NCI-H1092 treated with DMSO at 0.1 percent for 48 hours (cell line): ENCODE measurements at places on chromosomes 2 and 18.
A peak's percentile ranks its signal among the peaks of the same experiment; 100 is the strongest.

DNA sequence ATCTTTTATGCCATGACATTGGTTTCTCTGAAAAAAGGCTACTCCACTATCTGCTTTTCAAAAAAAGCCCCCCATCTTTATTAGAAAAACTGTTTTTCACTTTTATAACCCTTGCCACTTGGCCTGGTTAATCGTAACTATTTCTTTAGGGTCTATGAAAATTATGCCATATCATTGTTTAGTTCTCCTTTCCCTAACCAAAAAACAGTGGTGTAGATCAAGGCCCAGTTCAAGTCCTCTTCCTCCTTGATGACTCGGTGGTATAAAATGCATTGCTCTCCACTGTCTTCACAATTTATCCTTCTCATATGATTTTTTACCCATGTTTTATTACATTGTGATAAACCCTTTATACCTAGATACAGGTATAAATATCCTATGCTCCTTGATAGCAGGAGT lies 205.5 kb downstream of the ZNF521 start:
- DNase-seq = no peak

GRCh38 chr18:43130716-43131260 lies 15.3 kb upstream of the RIT2 start:
- DNase-seq = no peak

DNA sequence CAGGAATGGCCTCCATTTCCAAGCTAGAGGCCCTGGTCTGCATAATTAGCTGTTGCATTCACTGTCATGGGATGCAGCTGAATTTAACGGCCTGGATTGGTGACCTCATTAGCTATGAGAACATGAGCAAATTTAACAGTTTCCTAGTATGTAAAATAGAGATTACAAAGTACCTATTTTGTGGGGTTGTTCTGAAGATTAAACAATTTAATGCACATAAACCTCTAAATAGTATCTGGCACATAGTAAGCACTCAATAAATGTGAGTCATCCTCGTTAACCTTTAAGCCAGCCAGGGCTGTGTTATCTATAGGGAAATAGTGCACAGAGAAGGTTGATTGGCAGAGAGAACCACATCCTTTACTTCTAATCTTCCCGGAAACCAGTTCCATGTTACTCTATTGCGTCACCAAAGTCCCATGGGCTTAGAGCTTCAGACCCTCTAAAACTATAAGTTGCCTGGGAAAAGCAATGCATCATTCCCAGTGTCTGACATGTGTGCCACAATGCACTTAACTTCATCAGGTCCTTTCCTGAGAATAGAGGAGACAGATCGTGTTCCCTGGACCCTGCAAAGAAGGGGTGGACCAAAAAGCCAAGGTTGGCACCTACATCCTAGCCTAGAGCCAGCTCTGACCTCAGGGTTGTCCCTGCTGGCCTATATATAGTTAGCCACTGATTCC lies 196.5 kb downstream of the LNPK start:
- DNase-seq = no peak

GRCh38 chr2:96342085-96342484 lies 6.5 kb downstream of the NCAPH start:
- no peak for DNase-seq

DNA sequence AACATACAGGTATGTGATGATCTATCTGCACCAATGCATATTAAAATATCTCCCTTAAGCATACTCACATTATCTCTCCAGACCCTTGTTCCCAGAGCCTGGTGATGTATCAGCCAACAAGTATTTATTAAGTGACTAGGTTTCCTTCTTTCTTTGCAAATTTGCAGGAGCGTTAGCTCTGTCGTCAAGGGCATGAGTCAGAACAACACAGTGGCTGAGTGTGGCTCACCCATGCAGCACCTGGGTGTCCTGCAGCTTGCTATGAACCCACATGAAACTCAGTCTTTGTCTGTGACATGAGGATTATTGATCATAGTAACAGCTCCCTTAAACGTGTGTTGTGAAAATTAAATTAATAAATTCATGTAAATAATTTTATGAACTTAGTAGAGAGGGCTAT lies 96.6 kb downstream of the PIEZO2 start:
- DNase-seq = no peak

DNA sequence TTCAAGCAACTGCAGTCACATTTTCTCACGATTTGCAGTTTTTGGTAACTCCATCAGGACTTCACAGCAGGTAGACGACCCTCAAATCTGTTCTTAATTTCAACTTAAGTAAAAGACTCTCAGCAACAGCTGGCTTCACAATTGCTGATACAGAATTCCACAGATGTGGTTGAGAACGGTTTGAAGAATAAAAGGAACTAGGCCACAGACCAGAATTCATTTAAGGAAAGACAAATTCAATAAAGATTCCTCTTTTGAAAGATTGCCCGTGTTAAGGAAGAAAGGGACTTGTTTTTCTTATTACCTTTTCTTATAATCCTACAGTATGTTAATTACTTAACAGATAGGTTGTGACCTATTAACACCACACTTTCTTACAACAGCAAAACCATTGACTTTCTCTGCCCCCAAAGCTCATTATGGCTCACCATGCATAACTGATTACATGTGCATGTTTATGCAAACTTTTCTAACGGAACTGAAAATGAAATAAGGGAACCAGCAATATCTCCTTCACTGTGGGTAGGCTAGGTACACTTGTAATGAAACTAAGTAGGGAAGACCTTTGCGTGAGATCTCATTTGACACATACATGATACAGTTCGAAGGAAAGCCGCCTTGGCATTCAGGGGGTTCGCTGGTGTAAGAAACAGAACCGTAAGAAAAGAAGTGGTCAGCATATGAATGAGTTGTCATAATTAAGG lies 4.7 kb upstream of the ZNF516 start:
- DNase-seq = no peak

GRCh38 chr18:62521593-62521992 lies 1.2 kb upstream of the ZCCHC2 start:
- no peak for DNase-seq

DNA sequence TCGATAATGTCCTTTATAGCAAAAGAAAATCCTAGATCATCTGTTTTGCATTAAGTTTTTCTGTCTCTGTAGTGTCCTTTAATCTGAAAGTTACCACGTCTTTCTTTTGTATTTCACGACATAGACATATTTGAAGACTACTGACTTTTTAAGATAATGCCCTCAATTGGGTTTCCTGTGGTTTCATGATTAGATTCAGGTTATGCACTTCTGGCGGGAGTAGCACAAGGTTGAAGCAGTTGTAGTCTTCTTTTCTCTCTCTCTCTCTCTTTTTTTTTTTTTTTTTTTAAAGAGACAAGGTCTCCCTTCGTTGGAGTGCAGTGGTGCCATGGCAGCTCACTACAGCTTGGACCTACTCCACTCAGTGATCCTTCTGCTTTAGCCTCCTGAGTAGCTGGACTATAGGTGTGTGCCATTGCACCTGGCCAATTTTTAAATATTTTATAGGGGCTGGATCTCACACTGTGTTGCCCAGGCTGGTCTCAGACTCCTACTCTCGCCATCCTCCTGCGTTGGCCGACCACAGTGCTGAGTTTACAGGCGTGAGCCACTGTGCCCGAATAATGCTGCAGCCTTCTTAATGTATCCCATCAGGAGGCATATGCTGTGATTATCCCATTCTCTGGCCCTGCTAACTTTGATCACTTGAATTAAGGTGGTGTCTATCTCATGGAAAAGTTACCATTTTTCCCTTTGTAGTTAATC lies 3.9 kb downstream of the INPP4A start:
- no peak for DNase-seq

DNA sequence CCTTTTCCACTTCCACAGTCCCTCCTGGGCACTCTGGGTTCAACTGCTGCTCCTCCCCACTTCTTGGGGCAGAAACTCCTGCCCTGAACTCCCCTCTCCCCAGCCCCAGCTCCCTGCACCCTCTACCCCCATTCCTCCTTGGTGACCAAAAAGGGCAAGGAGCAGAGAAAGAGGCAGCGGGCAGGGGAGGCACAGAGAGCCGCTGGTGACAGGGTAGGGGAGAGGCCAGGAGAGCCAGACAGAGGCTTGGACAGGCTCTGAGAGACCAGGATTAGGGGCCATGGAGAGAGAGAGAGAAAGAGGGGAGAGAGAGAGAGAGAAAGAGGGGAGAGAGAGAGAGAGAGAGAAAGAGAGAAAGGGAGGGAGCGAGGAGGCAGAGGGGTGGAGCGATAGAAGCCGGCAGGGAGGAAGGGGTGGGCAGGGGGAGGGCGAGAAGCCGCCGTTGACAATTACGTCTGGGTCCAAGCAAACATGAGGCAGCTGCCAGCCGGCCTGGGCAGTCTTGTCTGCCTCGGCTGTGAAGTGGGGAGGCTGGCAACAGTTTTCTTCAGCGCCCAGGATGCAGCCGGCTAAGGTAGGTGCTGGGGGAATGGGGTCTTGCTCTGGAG lies at the start of gene KCNIP3:
TSS of gene KCNIP3 (plus strand) at position 468 of the 608 bp plus-strand sequence. CDS start at position 560, 92 bp downstream.
- peak; percentile 91 for DNase-seq

- no peak for DNase-seq
Measured at GRCh38 chr18:56066524-56067213, 478.7 kb upstream of the TCF4 start.

- DNase-seq = no peak
Measured at GRCh38 chr2:121133551-121134319, 151.3 kb downstream of the TFCP2L1 start.

GRCh38 chr18:3911413-3911812 lies 461.4 kb downstream of the TGIF1 start:
- DNase-seq = no peak

DNA sequence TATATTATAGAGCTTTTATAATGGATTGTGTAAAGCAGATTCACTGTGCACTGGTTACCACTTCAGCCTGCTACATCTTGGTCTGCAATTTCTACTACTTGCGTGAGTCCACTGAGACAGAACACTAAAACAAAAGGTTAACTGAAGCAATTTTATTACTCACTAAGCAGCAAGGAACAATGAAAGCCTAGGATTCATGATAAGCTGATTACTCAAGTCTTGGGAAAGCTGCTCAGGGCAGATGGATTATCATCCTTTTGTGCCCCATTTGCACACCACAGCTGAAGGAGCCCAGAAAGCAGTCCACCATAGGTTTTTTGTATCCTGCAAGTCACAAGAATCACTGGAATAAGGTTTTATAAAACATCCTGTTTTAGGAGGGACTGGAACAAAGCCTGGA lies 1215.2 kb upstream of the TMEFF2 start:
- no peak for DNase-seq

DNA sequence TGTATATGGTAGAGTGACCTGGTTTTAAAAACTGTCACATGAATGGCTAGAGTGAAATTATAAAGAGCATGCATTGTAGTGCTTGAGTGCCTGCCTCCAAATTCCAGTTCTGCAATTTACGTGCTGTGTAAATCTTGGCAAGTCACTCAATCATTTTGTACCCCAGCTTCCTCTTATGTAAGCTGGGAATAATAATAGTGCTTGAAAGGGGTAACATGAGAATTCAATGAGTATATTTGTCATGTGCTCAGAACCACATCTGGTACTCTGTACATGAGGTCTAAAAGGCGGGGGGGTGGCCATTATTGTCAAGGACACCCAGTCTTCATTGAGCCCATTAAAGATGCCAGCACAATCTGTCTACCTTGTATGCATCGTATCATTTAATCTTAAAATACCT lies 214.8 kb downstream of the MC4R start:
- peak; percentile 32 for DNase-seq

- DNase-seq = no peak
Measured at GRCh38 chr18:45802814-45803492, 22.5 kb upstream of the SIGLEC15 start.

DNA sequence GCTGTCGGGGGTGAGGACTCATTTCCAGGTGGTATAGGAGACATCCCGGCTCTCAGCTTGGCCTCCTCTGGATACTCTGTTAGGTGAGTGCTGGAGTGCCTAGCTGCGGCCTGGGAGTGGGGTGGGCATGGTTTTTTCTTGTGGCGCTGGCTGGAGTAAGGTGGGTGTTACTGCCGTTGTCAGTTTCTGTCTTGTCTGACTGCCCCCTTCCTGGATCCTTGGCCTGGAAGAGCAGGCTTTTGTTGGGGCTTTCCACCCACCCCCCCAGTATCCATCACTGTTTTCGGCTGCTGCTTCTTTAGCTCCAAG lies 69.2 kb downstream of the DGKD start:
- DNase-seq = no peak
